ENCODE measurements at places on chromosomes 7 and 10. TPM values are rescaled to one million over a fixed set of nuclear protein-coding genes. Genes with fewer than 3 reads are reported as not detected.

The NRG3 gene
- 8.2 TPM for total RNA-seq

The DDC gene
- not detected for total RNA-seq

The AKR1C4 gene
- not detected for total RNA-seq

The CYTH3 gene
- 24.3 TPM for total RNA-seq

The TRIM8 gene
- total RNA-seq, result 219 TPM

The LIPJ gene
- total RNA-seq, result not detected

The GARIN1A gene
- 4.3 TPM for total RNA-seq

The SMKR1 gene
- not detected for total RNA-seq

The DLX6 gene
- total RNA-seq, result not detected

The FOXL3 gene
- not detected for total RNA-seq

- peak; percentile 38 for DNase-seq
Measured at GRCh38 chr10:69636626-69637605, 6.9 kb downstream of the FAM241B start.

DNA sequence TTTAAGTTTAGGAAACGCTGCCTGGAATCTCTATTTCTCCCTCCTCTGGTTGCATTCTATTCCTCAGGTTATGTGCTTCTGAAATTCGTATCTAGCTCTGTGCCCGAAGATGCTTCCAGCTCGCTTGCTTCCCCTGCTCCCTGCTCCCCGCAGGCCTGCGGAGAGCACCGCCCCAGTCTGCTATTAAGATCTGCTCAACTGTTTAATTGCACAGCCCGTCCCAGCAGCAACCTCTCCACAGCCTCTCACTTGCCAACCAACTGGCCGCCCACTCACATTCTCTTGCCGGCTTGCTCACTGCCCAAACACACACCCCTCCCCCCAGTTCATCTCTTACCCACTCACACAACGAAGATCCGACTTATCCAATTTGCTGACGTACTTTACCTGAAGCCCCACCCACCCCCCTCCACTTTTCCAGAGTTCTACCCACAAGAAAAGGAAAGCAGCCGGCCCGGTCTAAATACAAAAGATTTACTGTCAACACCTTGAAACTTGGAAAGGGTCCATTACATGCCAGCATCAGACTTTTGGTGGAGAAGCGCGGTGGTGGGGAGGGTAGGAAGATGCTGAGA, 167.3 kb upstream of the KLF14 start:
- no peak for DNase-seq

DNA sequence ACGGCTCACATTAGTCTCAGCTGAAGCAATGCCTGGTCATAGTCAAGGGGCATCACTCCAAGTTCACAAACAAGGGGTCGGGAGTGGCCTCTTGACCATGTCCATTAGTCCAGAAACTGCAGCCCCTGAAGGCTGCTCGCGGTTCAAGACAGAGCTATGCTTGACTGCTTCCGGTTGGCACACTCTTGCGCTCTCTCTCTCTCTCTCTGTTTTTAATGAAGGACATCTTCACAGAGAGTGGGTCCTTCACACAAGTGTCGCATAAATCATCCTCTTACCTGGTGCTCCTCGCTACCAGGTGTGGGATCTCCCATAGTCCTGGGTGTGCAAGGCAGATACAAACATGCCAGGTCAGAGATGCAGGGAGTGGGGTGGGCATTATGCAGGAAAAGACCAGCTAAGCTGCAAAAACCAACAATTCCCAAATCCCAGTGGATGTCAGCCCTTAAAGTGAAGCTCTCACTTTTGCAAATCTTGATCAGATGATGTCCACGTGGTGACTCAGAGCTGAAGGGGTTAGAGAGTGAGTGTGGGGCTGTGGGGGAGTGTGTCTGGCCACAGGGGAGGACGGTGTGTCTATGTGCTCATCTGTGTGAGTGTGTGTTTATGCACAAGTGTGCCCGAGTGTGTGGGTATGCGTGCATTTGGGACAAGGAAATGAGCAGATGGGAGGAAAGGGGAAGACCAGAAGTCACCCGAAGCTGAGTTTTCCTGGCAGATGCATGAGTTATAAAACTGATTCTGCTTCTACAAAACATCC, 83.7 kb upstream of the PPP2R2D start:
- DNase-seq, result no peak

GRCh38 chr10:97185326-97186058, at the start of gene SLIT1:
SLIT1 (minus strand) TSS chr10:97185959; CDS start chr10:97185674, 285 bp downstream.
- DNase-seq, result peak; percentile 28

DNA sequence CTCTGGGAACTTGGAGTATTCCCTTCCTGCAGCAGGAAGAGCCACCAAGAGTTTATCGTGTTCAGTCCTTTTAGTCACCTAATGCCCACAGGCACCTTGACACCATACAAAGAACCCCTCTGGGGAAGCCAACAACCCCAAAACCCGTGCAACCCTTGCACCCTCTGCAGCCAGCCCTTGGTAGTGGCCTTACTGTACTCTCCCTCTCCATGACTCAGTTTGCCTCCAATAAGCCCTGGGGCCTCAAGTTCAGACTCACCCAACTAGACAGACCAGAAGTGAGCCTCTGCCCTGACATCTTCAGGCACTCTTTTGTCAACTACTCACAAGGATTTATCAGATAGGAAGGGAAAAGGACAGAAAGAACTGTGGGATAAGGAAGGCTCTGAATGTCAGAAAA, 30.9 kb downstream of the KCNMA1 start:
- no peak for DNase-seq

GRCh38 chr7:151680810-151681209, 161.1 kb upstream of the RHEB start:
- DNase-seq, result no peak

- no peak for DNase-seq
Measured at GRCh38 chr10:17431871-17432311, 22.5 kb downstream of the ST8SIA6 start.

DNA sequence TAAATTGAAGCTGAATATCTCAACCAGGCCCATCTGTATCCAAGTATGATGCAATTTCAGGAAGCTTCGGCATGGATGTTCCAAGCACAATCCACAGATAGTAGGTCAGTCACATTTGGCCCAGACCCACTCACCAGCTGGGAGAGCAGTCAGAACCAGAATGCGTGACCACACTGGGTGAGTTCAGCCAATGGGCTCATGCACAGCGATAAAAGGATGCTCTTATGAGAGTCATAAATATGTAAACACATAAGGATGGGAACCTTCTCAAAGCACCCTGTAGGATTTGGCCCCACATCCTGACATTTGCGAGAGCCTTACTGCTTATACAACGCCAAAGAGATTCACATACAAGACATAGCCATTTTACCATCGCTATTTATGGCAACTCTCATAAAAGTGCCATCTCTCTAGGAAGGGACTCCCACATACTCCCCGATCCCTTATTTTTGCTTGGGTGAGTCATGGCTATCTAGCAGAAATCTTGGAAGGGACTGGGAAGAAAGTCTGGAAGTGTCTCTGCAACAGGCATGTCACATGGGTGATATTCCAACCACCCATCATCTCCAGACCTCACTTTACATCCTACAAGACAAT, 3.0 kb downstream of the AFAP1L2 start:
- DNase-seq, result no peak

DNA sequence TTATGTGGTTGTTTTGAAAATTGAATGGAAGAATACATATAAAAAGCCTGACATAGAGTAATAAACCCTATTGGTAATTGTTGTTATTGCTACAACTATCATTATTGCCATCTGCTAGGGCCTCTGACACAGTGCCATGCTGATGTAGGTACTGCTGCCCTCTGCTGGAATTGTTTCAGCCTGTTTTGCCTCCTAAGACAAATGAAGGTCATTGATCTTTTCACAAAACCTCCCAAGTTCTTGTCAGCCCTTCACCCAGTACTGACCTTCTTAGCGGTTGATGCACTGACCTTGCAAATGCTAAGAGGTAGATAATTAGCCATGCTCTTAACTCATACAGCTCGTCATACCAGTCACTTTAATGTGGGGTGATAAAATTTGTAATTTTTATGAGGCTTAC, 975.2 kb downstream of the SORCS1 start:
- DNase-seq, result peak; percentile 58

GRCh38 chr7:81515009-81515408, 254.8 kb downstream of the HGF start:
- no peak for DNase-seq

DNA sequence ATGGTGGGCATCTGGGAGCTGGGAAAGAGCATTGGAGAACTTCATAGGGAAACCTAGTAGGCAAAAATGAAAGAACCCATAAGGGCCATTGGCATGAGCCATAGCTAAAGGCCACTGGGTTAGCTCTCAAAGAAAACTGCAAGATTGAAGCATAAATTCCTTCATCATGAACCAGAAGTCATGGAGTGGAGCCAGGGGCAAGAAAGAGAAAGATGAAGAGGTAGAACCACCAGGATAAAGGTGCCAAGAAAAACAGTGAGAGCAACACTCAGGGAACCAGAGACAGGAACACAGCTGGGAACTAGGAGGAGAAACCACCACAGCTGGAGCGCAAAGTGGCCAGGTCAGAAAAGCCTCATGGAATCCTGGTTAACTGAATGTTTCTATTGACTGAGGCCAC, 11.5 kb upstream of the SGMS1 start:
- DNase-seq, result no peak

DNA sequence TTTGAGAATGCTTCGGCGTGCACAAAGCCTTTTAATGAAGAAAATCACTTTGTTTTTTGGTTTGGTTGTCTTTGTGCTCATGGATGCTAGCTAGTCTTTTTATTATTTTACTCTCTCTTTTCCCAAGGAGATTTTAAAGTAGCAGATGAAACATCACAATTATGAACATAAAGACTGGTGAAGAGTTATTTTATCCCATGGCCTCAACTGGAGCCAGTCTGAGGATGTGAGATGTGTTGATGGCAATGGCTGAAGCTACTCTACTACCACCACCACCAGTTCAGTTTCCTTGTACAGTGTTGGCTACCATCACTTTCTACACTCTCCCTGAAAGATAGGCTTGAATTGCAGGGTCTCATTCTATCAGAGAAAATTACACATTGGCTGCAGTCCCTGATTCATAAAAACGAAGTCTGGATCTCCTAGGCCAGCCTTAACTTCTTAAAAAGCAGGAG, 494 bp upstream of the HERC4 start:
- no peak for DNase-seq

DNA sequence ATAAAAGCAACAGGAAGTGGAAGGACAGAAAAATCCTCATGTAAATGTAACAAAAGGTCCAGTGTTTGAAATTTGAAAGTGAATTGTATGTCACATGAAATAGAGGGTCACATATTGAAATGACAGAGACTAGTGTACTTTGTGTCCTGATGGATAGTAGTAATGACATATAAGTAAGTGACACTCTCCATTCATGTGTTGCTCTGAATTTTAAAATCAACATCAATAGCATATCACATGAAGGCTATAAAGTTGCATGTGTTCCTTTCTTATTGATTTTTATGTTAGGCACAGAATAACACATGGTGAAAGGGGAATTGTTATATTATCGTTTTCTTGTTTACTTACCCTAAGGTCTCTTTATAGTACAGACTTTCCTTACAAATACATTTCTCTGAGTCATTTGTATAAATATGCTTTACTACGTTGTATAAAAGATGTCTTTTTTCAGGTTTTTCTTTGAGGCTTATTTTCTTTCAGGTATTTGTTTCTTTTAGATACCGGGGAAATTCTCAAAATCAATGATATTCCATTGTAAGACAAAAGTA, 104.6 kb upstream of the CACNA2D1 start:
- DNase-seq, result no peak

DNA sequence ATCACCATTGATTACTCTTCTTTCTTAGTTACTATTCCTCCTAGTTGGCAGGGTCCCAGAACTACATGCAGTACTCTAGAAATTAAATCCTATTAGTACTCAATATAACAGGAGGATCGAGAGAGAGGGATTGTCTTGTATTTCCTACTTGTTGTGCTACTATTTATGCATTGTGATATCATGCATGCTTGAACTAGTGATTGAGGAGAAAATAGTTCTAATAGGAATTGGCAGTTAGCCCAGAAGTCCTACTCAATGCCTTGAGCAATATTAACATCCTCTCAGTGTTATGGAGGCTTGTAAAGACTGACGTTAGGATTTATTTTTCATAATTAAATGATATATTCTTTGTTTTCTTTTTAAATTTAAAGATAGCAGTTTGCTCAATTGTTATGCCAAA, 67.4 kb downstream of the FOXP2 start:
- no peak for DNase-seq

GRCh38 chr10:92846854-92847201, 1.5 kb upstream of the EXOC6 start:
- no peak for DNase-seq

GRCh38 chr10:34286136-34286739, 528.9 kb downstream of the PARD3 start:
- DNase-seq, result no peak

DNA sequence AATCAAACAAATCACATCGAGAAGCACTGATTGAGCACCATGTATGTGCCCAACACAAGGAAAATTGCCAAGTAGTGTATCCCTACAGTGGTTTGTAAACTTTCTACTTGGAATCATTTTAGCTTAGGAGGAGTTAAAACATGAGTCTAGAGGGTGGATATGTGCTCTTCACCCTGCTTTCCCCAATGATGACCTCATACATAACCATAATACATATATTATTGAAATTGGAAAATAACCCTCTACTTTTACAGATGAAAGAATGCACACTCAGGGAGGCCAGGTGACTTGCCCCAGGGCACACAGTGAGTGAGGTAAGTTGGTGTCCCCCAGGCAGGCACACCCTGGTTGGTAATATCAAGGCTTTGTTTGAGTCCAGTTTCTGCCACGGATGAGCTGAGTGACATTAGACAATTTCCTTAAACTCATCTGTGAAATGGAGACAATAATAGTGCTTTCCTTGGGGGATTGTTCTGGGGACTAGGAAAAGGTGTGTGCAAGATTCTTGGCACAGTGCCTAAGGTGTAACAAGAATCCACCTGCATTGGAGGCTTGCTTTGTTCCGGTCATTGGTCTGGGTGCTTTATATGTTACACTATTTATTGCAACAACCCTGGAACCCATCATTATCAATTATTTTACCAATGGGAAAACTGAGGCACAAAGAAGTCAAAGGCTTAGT, 50.7 kb downstream of the BPGM start:
- no peak for DNase-seq

- DNase-seq, result no peak
Measured at GRCh38 chr7:31688996-31689395, 2.0 kb downstream of the PPP1R17 start.

- DNase-seq, result no peak
Measured at GRCh38 chr7:130960208-130960988, 226.4 kb upstream of the KLF14 start.

DNA sequence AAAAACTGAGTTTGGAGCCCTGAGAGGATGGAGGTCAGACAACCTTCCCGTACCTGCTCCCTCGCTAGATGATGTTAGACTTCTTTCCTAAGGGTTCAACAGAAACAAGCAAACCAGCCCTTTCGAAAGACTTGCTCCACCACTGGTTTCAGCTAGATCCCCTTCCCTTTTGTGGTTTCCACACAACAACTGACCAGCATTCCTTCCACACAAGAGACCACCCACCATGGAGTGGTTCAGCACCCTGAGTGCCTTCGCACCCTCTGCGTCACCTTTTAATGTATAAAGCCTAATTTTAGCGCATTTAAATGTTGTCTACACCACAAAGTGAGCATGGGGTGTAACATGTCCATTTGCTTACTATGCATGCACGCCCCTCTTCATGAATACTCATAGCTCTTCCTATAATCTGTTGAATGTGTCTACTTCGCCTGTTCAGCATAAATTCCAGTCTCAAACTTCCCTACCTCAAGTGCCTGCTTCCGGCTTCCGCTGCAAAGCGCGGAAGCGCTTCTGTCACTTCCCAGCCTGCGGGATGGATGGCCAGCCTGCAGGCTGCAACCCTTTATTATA, 69.0 kb downstream of the TACC2 start:
- DNase-seq, result no peak

All from endothelial cell (in vitro differentiated cells).